ENCODE measurements at places on chromosomes 5 and 9.

- DNase-seq, result no peak
Observed at GRCh38 chr9:68852941-68853340, 147.9 kb downstream of the PIP5K1B start.

DNA sequence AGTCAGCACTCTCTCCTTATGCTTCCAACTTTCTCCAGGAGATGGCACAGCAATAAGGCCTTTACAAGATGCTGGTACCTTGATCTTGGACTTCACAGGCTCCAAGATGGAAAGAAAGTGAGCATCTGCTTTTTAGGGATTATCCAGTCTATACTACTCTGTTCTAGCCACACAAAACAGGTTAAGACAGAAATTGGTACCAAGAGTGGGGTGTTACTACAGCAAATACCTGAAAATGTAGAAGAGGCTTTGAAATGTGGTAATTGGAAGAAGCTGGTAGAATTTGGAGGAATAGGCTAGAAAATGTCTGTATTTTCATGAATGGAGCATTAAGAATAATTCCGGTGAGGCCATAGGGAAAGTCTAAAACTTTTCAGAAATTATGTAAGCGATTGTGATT lies 484.8 kb upstream of the GRIA1 start:
- no peak for DNase-seq

GRCh38 chr9:134325096-134325812 lies 1.0 kb upstream of the RXRA start:
- no peak for DNase-seq

DNA sequence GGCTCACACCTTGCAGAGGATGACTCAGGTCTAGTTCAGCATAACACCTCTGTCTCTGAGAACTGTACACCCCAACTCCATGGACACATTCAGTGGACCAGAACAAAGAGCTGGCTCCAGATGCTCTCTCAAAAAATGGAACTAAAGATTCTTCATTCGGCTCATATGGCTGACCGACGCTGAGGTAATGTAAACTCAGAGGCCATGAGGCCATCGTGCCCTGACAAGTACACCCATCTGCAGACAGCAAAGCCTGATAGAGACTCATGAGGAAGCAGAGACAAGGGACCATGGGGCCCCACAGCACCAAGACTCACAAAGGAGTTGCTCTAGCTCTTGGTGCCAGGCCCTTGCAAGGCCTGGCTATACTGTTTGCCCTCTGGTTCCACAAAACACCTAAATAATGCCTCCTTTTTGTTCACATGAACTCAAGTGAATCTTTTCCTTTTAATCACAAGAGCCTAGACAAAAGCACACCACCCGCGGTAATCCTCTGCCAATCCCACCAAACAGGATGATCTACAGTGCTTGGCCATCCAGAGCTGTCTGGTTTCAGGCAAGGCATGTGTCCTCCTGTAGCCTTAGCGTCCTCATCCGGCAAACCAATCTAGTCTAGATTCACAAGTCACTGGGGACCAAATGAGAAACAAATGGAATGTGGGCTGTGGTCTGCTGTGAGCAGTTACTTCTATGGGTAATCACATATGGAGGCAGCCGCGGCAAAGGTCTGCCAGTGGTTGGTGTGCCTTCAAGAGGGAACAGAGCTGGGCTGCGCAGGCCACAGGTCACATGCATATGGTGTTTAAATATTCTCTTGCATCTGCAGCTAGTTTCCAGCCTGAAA lies 22.7 kb downstream of the MED27 start:
- DNase-seq, result no peak

GRCh38 chr5:111942661-111943401 lies 185.8 kb upstream of the NREP start:
- no peak for DNase-seq

- DNase-seq, result no peak
Observed at GRCh38 chr5:79263290-79263689, 27.4 kb downstream of the JMY start.

- no peak for DNase-seq
Observed at GRCh38 chr5:106113922-106114321, 1556.8 kb downstream of the EFNA5 start.

DNA sequence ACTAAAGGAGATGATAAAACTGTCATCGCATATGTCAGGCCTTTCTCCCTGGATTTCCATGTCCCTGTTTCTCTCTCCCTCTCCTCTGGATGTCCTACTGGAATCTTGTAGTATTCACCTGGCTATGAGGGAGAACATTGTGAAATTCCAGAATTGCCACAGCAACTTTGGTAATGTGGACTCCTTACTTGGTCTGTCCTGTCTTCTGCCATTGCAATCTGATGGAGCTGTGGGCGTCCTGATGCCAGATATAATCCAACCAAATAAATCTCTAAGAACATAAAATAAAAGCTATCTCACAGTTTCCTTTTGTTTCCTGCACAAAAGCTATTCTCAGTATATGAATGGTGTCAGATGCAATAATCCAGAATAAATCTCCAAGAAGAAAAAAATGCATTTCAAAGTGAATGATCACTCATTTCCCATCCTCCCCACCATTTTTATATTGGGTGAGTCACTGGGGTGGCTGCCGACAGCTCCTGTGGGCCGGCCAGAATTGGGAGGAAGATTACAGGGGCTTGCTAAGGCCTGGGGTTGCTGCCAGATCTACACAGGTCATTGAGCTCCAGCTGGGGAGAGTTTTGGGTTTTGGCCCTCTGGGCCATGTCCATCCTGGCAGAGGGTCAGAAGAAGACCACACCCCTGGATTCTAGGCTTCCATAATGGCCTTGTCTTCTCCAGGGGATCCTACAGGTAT lies 160.7 kb upstream of the PITX1 start:
- DNase-seq, result no peak

DNA sequence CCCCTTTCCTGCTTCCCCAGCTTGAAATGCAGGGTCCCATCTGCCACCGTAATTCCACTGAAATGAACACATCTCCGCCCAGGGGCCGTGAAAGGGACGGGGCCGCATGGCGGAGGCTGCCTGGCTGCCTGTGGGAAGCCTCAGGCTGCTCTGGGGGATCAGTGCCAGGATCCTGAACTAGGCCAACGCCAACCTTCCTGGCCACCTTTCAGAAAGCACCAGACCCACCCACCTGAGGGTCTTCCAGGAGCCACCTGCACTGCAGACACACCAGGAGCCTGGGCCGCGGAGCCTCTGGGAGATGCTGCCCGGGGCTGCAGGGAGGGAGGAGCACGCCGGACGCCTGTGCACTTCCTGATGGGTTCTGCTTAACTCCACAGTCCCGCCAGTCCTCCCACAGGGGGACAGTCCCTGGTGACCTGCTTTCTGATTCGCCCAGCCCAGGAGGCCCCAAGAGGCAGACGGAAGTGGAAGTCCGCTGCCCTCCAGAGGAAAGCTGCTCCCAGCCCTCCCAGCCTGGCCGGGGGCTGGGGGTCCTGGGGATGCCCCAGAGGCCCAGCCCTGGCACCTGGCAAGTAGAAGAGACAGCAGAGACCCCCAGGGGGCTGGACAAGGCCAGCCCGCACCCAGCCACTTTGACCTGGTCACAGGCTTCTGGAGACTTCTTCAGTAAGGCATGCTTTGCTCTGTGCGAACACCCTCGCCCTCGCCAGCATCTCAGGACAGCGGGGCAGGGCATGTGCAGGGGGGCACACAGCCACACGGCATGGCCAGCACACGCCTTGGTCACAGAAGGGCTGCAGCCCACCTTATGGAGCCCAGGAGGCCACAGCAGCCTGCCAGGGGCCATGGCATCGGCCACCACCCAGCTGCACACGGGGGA lies at the start of gene CARD9:
CARD9 (minus strand) TSS at position 370 of the 883 bp plus-strand sequence. CDS start 1,591 bp downstream, outside the sequence.
- DNase-seq, result no peak

DNA sequence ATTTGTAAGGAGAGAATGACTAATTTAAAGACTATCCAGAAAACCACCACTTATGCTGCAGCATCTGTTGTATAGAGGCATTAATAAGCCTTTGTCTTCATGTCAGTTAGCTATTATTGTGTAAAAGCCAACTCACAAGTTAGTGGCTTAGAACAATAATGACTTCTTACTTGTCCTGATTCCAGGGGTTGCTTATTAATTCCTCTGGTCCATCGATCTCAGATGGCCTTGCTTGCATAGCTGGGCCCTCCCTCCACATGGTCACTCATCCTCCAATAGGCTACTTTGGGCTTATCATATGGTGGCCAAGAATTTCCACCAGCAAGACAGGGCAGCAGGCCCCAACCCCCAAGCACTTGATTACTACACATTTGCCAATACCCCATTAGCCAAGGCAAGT lies 44.5 kb upstream of the STK32A start:
- no peak for DNase-seq

- no peak for DNase-seq
Observed at GRCh38 chr5:71586052-71586940, 844 bp upstream of the MCCC2 start.

GRCh38 chr5:177471610-177472356 lies 1.7 kb downstream of the DBN1 start:
- DNase-seq, result peak; percentile 84

- no peak for DNase-seq
Observed at GRCh38 chr9:122060481-122060880, 32.6 kb downstream of the TTLL11 start.

DNA sequence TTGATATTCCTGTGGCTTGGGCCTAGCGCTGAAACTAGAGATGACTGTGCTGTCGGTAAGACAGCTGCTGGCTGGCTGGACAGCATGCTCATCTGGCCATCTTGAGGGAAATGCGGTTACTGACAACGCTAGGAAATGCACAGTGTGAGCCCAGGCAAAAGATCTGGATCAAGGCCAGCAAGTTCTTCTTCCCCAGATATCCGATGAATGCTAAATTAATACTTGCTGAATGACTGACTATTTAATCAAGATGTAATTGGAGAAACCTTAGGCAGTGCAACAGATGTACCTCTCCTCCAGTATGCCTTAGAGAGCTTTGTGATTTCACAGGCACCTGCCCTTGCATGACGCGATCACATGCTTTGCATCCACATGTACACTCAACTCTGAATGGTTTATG lies 659.1 kb downstream of the EFNA5 start:
- no peak for DNase-seq

- DNase-seq, result no peak
Observed at GRCh38 chr9:127700594-127701255, 6.1 kb upstream of the CFAP157 start.

DNA sequence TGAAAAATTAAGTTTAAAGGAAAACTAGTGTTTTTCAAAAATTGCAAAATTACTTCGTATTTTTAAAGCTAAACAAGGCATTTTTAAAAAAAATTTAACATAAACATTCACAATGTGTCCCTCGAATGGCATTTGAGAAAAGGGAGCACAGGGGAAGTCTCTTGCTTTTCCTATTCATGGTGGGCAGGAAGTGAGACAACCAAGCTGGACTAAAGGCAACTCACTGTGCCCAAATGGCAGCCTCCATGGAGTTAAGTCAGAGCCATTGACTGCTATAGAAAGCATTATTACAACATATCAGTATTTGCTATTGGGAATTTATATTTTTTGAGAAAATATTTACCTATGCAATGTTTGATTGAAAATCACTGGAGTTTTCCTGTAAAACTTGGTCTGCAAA lies 8.3 kb downstream of the HNRNPH1 start:
- no peak for DNase-seq

- DNase-seq, result no peak
Observed at GRCh38 chr5:93476251-93476742, 104.7 kb downstream of the NR2F1-AS1 start.

- no peak for DNase-seq
Observed at GRCh38 chr9:86942281-86943200, 4.8 kb downstream of the GAS1 start.

Data from stimulated activated naive CD8-positive, alpha-beta T cell treated with anti-CD3 and anti-CD28 coated beads, Interleukin-15, amount 100 ng/mL, for 72 hours (primary cell).